ENCODE measurements at places on chromosomes 4 and X.

- no peak for DNase-seq
Observed at GRCh38 chr4:116982656-116983055, 102.7 kb downstream of the TRAM1L1 start.

DNA sequence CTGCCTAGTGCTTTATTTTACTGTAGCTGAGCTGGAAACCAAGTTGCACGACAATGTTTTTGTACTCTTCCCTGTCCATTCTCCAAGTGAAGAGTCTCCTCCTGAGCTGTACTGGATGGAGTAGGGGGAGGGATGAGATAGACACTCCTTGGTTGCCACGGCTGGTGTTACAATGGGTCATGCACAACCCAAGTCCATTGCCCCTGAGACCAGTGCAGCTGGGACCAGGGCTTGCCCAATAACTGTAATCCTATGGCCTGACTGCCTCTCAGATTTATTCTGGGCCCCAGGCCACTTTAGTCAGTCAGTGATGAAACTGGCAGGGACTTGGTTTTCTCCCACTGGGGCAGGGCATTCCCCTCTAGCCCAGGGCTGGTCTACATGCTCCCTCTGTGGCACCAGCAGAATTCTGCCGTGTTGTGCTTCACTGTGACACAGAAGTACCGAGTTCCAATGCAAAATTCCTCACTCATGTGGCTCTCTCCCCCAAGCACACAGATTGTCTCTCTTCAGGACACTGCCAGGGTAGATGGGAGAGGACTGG lies 203.3 kb upstream of the PCDH18 start:
- no peak for DNase-seq

GRCh38 chr4:114384629-114385028 lies 214.0 kb upstream of the UGT8 start:
- DNase-seq = peak; percentile 64

DNA sequence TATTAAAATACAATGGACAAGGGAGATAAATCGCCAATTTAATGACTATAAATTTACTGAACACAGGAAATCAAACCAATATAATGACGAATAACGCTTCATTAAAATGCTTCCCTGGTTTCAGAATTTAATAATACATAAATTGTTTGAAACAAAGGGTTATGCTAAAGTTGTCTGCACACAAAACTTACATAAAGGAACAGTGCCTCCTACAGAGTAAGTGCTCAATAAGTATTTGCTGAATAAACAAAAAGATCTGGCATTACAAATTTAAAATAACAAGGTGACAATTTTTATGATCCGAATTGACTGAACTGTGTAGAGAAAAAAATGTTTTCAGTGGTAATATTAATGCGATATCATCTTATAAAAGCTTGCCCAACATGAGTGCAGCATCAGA lies 69.6 kb downstream of the NOCT start:
- DNase-seq = peak; percentile 68

DNA sequence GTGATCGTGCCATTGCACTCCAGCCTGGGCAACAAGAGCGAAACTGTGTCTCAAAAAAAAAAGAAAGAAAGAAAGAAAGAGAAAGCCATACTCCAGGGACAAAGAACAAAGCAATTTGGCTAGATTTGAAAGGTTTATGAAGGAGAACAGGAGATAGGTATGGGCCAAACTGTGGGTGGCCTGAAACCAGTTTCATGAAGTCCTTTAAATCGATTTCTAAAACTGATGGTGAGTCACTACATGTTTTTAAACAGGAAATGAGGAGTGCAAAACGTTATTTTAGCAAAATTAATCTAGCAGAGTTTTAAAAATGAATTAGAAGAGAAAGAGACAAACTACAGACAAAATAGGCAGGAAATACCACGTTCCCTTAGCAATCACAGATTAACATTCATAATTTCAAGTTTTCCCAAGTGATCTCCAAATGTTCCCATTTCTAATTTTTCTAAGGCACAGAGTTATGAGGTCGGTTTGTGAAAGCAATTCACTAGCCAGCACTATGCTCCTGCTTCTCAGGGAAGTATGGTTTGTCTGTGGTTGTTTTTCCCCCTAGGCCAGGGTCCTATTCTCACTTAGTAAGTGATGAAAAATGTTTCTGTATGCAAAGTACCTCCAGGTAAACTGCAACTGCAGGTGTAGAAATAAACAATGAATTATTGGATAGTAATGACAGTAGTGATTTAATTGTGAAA lies 190.6 kb downstream of the PPP3CA start:
- no peak for DNase-seq

GRCh38 chr4:89733946-89734345 lies 103.0 kb downstream of the SNCA start:
- no peak for DNase-seq

- no peak for DNase-seq
Observed at GRCh38 chrX:154824638-154825037, 9.8 kb downstream of the SMIM9 start.

DNA sequence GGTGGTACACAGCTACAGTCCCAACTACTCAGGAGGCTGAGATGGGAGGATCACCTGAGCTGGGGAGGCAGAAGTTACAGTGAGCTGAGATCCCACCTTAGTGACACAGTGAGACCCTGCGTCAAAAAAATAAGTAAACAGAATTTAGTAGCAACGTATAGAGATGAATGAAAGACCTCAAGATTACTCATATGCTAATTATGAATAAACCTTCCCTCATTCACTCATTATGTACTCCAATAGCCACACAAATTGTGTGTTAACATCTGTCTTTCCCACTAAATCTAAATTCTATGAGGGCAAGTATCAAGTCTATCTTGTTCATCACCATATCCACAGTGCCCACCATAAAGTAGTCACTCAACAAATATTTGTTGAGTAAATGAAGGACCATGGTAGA lies 111.5 kb downstream of the LRBA start:
- DNase-seq = no peak

GRCh38 chr4:123235431-123235830 lies 161.2 kb upstream of the SPRY1 start:
- no peak for DNase-seq

- peak; percentile 26 for DNase-seq
Observed at GRCh38 chr4:87052615-87053014, 117.8 kb downstream of the AFF1 start.

All from OCI-M1 (cell line).